Activated CD8-positive, alpha-beta memory T cell treated with anti-CD3 and anti-CD28 coated beads, Interleukin-2, amount 10 ng/mL, durations not matched to agents 7 days and 5 days (primary cell): ENCODE measurements at places on chromosomes 7 and 10.

DNA sequence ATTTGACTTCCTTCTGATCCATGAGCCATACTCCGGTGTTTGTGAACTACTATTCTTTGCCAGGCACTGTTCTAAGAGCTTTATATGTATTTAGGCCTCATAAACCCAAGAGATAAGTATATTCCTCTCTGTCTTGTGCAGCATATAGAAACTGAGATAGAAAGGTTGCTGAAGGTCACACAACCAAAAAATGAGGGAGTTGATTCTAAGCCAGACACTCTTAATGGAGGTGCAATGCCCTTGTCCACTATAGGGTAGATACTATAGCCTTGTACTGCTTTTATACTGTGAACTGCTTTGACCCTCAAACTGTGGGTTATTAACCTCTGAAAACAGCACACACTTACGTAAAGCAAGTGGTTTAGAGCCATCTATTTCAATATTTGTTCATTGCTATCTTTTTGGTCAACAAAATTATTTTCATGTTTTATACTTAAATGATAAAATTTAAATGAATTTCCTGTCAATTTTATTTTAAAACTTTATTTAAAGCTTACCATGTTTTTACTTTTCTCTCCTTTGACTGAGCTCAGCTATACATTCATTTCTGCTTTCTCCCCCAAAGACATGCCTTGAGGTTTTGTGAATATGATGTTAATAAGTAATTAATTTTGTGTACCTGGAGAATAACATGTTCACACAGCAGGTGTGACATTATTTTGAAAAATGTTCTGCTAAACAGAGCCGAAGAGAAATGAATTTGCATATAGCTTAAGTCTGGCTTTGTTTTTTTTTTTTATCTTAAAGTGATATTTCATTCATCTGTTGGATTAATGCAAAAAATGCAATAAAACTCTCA, 687.3 kb downstream of the DNAJB9 start:
- no peak for DNase-seq

DNA sequence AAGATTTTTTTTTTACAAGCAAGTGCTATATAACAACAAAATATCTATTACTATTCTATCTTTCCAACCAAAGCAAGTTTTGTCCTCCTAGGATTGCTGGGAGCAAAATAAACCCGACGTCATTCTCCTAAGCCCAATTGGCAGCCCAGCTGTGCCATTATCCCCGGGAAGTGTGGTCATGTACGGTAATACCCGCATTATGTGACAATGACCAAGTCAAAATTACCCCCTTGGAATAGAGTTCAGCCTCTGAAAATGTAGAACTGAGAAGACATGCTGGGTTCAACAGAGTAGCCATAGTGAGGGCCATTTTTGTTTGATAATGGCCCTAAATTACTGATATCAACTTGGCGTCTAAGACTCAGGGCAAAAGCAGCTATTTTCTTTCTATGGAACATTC, 215.5 kb downstream of the LRRTM3 start:
- no peak for DNase-seq

GRCh38 chr7:37784015-37784414, 64.4 kb upstream of the NME8 start:
- DNase-seq, result no peak

DNA sequence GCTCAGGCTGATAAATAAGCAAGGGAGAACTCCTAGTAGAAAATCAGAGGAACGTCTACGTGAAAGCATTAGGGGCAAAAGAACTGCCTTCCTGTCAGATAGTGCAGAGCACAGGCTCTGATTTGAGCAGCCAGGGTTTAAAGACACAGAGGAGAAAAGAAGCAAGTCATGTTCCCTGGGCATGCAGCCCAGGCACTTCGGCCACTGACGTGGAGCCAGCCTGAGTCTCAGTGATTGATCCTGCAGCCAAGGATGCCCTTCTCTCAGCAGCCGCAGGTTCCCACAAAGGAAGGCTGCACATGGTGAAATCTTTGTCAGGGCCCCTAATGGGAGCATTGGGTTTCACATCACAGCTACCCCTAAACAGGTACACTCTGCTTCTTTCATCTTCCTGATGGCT, 161.7 kb upstream of the HPS1 start:
- no peak for DNase-seq

- no peak for DNase-seq
Measured at GRCh38 chr7:75604408-75604807, 112.3 kb downstream of the SPDYE5 start.

DNA sequence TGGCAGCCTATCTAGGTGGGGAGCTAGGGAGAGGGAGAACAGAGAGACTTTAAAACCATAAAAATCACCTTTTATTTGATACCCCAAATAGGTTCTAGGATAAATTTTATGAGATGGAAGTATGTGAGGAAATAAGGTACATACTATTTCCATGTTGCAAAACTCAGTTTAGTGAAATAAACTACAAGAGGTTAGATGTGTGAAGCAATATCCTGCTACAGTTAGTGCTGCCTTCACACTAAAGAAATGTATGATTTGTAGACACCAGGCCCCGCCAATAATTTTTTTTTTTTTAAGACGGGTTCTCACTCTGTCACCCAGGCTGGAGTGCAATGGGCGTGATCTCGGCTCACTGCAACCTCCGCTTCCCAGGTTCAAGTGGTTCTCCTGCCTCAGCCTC, 34.4 kb upstream of the RSBN1L start:
- no peak for DNase-seq

- DNase-seq, result no peak
Measured at GRCh38 chr7:101792051-101792681, 25.3 kb upstream of the CUX1 start.
